Upper lobe of left lung (tissue), 6 donors: ENCODE measurements at places on chromosomes 5 and 9.

DNA sequence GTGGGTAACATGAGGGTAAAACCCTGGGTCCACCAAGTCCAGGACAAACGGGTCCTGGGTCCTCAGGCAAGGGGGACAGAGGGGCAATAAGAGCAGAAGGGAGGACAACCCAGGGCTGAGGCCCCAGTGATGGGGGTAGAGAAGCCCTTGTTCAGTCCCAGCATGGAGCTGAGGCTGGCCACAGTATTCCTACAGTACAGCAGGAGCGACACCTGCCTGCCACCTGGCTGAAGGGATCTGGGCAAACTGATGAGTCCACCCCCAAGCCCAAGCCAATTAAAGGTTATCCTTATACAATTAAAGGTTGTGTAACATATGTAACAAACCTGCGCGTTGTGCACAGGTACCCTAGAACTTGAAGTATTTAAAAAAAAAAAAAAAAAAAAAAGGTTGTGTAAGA, 97.7 kb upstream of the LRRTM2 start:
- no peaks in the 10 kb centered on the region for H3K36me3 ChIP-seq
- no peak for DNase-seq
- no peak overlapping the region for H3K4me3 ChIP-seq
- H3K27me3 ChIP-seq = no peaks in the 10 kb centered on the region
- peaks cover 26% of the 10 kb centered on the region for H3K4me1 ChIP-seq

- H3K4me3 ChIP-seq = no peak overlapping the region
- H3K4me1 ChIP-seq = no peaks in the 10 kb centered on the region
- H3K27ac ChIP-seq = no peak overlapping the region
- no peak for DNase-seq
These were observed 260.8 kb upstream of the PPP1R2B start for GRCh38 chr5:156589104-156589945.

DNA sequence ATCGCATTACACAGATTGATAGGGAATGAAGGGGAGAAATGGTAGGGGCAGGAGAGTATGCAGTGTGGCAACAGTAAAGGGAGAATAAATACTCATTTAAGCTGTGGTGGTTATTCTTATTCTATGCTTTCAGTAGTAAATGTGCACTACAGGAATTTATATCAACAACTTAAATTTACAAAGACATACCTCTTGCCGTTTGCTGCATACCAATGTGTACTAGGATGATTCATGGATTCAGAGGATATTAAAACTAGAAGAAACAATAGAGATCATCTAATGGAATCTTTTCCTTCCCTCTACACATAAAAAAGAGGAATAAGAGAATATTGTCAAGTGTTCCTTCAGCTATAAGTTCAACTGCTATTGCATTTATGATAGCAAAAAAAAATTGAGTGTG, 103.3 kb upstream of the RASA1 start:
- H3K4me1 ChIP-seq = no peaks in the 10 kb centered on the region
- no peak for DNase-seq
- no peak overlapping the region for H3K4me3 ChIP-seq

- H3K4me3 ChIP-seq = no peak overlapping the region
- no peaks in the 10 kb centered on the region for H3K27me3 ChIP-seq
- no peaks in the 10 kb centered on the region for H3K36me3 ChIP-seq
- H3K4me1 ChIP-seq = no peaks in the 10 kb centered on the region
- DNase-seq = no peak
These were observed 109.0 kb downstream of the ATP10B start for GRCh38 chr5:160743027-160743426.

GRCh38 chr5:134224888-134225779, 739 bp downstream of the PPP2CA start:
- H3K27me3 ChIP-seq = no peaks in the 10 kb centered on the region
- no peaks in the 10 kb centered on the region for H3K36me3 ChIP-seq
- H3K27ac ChIP-seq = peak overlapping the region; percentile 100
- H3K4me1 ChIP-seq = peaks cover 43% of the 10 kb centered on the region
- H3K4me3 ChIP-seq = peak overlapping the region; percentile 93
- peak; percentile 67 for DNase-seq

DNA sequence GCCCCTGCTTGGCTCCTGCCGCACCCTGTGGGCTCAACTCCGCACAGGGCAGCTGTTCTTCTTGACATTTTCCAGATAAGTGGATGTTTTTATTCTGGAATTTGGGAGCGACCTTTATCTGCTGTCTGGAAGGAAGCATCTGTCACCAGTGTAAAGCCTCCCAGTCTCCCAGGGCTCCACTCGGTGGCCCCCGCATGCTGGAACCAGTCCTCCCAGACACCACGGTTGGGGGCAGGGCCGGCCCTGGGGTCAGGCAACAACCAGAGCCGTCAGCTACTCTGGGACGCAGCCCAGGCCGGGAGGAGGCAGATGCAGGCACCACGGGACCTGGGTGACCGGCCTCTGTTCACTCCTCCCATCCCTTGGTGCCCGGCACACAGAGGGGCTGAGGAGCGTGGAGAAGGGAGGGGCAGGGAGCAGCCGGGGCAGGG, 92.8 kb upstream of the ADAMTS2 start:
- H3K27me3 ChIP-seq = no peaks in the 10 kb centered on the region
- H3K4me3 ChIP-seq = no peak overlapping the region
- no peak overlapping the region for H3K27ac ChIP-seq
- H3K36me3 ChIP-seq = no peaks in the 10 kb centered on the region
- H3K4me1 ChIP-seq = no peaks in the 10 kb centered on the region
- peak; percentile 78 for DNase-seq

DNA sequence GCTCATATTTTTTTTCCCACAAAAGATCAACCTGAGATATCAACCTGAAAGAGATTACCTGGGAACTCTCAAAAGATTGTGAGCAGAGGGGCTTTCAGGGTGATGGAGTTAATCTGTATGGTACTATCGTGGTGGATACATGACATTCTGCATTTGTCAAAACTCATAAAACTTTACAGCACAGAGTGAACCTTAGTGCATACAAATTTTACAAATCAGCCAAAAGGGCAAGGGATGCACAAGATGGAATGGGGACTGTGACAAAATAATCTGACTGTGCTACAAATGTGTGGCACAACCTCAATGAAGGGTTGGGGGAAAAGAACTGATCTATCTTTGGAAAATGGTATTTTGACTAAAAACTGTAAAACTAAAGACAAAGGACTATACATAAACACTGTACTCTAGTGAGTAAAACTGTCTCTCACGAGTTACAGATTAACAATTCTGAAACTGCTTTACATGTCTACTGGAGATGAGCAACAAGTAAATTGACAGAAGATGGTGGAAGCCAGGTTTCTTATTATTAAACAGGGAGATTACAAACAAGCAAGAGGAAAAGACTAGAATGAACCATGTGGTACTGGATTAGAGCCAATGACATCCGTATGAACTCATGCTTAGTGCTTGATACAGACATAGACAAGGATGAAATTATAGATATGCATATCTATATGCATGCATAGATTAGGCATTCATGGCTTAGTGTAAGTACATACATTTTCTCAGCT, 24.8 kb upstream of the RLN1 start:
- no peaks in the 10 kb centered on the region for H3K36me3 ChIP-seq
- H3K4me1 ChIP-seq = no peaks in the 10 kb centered on the region
- no peak overlapping the region for H3K27ac ChIP-seq
- no peak overlapping the region for H3K4me3 ChIP-seq
- no peak for DNase-seq
- H3K27me3 ChIP-seq = no peaks in the 10 kb centered on the region

DNA sequence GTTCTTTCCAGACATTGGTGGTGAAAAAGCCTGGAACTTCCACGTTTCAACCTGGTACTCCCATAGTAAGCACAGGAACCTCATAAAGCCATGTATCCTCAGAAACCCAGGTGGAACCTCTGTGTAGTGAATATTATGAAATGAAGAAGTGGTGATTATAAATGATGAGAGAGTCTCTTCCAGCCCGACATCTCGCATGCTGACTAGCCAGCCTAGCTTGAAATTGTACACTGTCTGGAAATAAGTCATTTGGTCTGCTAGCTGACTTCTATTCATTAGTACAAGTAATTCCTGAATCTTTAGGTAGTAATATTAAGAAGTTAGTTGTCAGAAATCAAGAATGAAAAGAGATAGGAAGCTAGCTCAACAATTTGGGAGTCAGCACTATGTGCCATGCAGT, 203.3 kb downstream of the CWC27 start:
- H3K4me3 ChIP-seq = no peak overlapping the region
- H3K4me1 ChIP-seq = no peaks in the 10 kb centered on the region
- no peaks in the 10 kb centered on the region for H3K27me3 ChIP-seq
- no peak for DNase-seq
- no peak overlapping the region for H3K27ac ChIP-seq
- no peaks in the 10 kb centered on the region for H3K36me3 ChIP-seq

GRCh38 chr9:77876590-77876989, 155.0 kb downstream of the GNAQ start:
- no peak overlapping the region for H3K4me3 ChIP-seq
- no peaks in the 10 kb centered on the region for H3K27me3 ChIP-seq
- no peak for DNase-seq
- H3K4me1 ChIP-seq = peaks cover 5% of the 10 kb centered on the region

DNA sequence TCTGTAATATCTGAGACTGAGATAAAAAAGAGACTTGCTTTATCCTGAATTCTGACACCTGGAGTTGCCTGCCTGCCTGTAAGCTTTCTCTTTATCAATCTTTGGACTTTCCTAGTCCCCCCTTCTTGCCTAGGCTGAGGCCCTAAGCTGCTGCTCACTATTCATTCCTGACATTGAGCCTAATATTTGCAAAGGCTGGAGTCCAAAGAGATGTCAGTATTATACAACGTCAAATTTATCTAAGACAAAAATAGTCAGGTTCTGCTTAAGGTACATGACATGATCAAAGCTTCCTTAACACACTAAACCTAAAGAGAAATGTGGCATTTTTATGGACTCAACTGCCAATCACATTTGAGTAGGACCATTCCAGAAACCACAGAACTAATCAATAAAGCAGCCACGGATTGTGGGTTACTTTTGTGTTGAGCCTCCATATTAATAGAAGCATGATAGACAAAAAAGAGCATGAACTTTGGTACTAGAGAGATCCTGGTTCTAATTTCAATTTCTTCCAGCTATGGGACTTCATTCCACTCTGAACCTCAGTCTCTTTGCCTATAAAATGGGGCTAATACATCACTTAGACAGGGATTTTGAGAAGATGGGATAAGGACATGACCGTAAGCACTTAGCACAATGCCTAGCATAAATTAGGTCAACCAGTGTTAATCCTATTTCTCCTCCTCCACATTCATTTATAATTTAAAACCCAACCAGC, 56.1 kb downstream of the IL33 start:
- peak overlapping the region; percentile 20 for H3K27ac ChIP-seq
- H3K4me3 ChIP-seq = no peak overlapping the region
- no peaks in the 10 kb centered on the region for H3K36me3 ChIP-seq
- no peaks in the 10 kb centered on the region for H3K27me3 ChIP-seq
- no peak for DNase-seq

- no peaks in the 10 kb centered on the region for H3K27me3 ChIP-seq
- H3K27ac ChIP-seq = peak overlapping the region; percentile 86
- DNase-seq = peak; percentile 92
- H3K4me3 ChIP-seq = no peak overlapping the region
- peaks cover 11% of the 10 kb centered on the region for H3K36me3 ChIP-seq
These were observed 82.5 kb downstream of the PRRT1B start for GRCh38 chr9:131627648-131628458.

GRCh38 chr5:82959466-82959865, 117.7 kb downstream of the TMEM167A start:
- H3K4me1 ChIP-seq = no peaks in the 10 kb centered on the region
- no peak for DNase-seq
- H3K36me3 ChIP-seq = no peaks in the 10 kb centered on the region
- no peak overlapping the region for H3K27ac ChIP-seq

- H3K27me3 ChIP-seq = no peaks in the 10 kb centered on the region
- peak overlapping the region; percentile 90 for H3K4me3 ChIP-seq
- peak overlapping the region; percentile 91 for H3K27ac ChIP-seq
These were observed 859 bp downstream of the CSNK1G3 start for GRCh38 chr5:123512611-123513461.

GRCh38 chr5:135822959-135823358, 11.5 kb upstream of the SLC25A48 start:
- H3K27me3 ChIP-seq = no peaks in the 10 kb centered on the region
- H3K4me3 ChIP-seq = no peak overlapping the region
- DNase-seq = no peak
- no peaks in the 10 kb centered on the region for H3K36me3 ChIP-seq
- no peaks in the 10 kb centered on the region for H3K4me1 ChIP-seq

DNA sequence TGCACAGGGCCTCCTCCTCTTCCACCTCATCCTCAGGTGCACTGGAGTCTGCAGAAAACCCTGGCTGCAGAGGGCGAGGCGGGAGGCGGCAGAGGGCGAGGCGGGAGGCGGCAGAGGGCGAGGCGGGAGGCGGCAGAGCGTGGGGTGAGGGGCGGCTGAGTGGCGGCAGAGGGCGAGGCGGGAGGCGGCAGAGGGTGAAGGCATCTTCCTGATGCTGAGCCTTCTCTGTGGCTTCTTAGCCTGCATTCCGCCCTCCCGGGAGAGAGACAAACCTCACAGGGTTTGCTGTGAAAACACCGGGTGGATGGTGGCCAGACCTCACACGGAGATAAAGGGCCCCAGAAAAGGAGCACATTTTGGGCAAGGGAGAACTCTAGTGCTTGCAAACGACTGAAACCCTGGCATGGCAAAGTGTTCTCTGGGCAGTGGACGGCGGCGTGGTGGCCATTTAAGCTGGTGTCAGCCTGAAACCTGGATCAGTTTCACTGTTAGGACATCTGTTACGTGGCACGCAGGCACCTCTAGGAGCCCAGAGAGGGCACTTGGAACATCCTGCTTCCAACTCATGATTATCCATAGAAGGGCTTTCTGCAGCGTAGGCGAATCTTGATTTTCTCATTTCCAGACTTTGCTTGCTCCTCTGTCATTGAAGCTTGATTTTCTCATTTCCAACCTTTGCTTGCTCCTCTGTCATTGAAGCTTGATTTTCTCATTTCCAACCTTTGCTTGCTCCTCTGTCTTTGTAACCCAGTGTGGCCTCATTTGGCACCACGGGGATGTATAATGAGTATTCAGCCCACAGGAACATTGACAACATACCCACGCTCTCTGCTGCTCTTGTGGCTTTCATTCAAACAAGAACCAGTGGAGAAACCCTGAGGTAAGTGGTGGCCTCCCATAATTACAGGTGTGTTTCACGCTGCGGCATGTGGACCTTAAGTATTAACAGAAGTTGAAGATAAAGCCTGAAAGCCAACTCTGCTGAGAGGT, 16.3 kb upstream of the PLEKHG4B start:
- DNase-seq = no peak
- H3K36me3 ChIP-seq = no peaks in the 10 kb centered on the region
- no peaks in the 10 kb centered on the region for H3K4me1 ChIP-seq
- H3K27ac ChIP-seq = no peak overlapping the region
- no peak overlapping the region for H3K4me3 ChIP-seq
- no peaks in the 10 kb centered on the region for H3K27me3 ChIP-seq

DNA sequence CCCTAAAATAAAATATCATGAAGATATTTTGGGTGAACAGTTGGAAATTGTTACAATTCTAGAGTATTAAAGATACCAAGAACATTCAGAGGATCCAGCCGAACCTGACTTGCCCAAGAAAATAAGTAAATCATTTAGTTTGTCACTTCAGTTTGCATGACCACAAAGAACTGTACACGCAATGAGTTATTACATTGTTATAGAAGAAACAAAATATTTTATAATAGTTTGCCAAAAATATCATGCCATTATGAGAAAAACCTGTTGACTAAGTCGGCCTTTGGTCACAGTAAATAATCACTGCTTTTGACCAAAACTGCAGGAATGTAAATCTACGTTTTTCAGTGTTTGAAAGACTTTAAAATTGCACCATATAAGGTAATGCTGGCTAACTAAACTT, 27.9 kb downstream of the TRIO start:
- H3K27me3 ChIP-seq = no peaks in the 10 kb centered on the region
- DNase-seq = no peak
- no peak overlapping the region for H3K4me3 ChIP-seq
- H3K36me3 ChIP-seq = no peaks in the 10 kb centered on the region
- H3K27ac ChIP-seq = no peak overlapping the region

GRCh38 chr9:15157381-15157780, 149.6 kb downstream of the TTC39B start:
- H3K4me1 ChIP-seq = no peaks in the 10 kb centered on the region
- H3K4me3 ChIP-seq = no peak overlapping the region
- no peak for DNase-seq
- H3K27me3 ChIP-seq = no peaks in the 10 kb centered on the region
- H3K27ac ChIP-seq = no peak overlapping the region
